ENCODE measurements at places on chromosomes 11 and 22. TPM values are rescaled to one million over a fixed set of nuclear protein-coding genes. Genes with fewer than 3 reads are reported as not detected.

Gene H19
- total RNA-seq, result 130 TPM

Gene CDK2AP2
- 40.5 TPM for total RNA-seq

Gene KDM4F
- not detected for total RNA-seq

Gene GVQW3
- 2.4 TPM for total RNA-seq

Gene SMC1B
- total RNA-seq, result 0.21 TPM

Gene RTCB
- 71.9 TPM for total RNA-seq

Gene LTO1
- total RNA-seq, result 42.1 TPM

Gene VPREB1
- not detected for total RNA-seq

Gene YDJC
- total RNA-seq, result 27.2 TPM

Gene APOC3
- 0.94 TPM for total RNA-seq

Gene SCUBE2
- total RNA-seq, result 357 TPM

Gene ASCC2
- total RNA-seq, result 147 TPM

Gene PYGM
- total RNA-seq, result 11.4 TPM

Gene MFRP
- not detected for total RNA-seq

Gene OSBP2
- 4.3 TPM for total RNA-seq

Gene KCNJ11
- 0.70 TPM for total RNA-seq

Gene CRYBB2
- total RNA-seq, result 0.47 TPM

Gene POLDIP3
- 64.9 TPM for total RNA-seq
